CD4-positive, alpha-beta T cell treated with Interleukin-21 for 1 hour (primary cell): ENCODE measurements at places on chromosomes 4 and X.
A peak's percentile ranks its signal among the peaks of the same experiment; 100 is the strongest.

DNA sequence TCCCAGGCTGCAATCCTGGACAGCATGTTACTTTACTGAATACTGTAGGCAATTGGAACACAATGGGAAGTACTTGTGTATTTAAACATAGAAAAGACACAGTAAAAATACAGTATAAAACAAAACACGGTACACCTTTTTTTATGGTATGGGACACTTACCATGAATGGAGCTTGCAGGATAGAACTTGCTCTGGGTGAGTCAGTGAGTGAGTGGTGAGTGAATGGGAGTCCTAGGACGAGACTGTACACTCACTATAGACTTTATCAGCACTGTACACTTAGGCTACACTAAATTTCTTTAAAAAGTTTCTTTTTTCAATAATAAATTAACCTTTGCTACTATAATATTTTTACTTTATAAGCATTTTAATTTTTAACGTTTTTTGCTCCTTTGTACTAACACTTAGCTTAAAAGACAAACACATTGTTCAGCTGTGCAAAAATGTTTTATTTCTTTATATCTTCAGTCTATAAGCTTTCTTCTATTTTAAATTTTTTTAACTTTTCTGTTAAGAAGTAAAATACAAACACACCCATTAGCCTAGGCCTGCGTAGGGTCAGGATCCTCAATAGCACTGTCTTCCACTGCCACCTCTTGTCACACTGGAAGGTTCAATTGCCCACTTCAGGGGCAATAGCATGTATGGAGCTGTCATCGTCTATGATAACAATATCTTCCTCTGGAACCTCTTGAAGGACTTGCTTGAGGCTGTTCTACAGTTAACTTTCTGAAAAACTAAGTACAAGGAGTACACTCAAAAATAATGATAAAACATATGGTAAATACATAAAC, 293.5 kb upstream of the FSTL5 start:
- no peak for DNase-seq

DNA sequence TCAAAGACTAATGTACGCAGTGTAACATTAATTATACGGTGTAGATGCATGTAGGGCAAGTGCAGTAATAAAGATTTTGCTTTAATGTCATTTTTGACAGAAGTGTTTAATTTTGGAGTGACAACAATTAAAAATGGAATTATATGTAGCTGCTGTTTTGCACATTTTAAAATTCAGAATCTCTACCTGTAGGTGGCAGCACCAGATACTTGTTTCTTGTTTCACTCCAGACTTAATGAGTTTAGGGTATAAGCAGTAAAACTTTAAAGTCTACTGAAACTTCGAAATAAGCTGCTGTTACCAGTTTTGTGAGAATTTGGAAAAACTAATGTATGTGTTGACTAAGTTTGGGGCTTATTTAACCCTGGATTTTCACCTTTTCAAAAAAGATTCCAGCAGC, 144.9 kb downstream of the POLA1 start:
- DNase-seq = peak; percentile 27

DNA sequence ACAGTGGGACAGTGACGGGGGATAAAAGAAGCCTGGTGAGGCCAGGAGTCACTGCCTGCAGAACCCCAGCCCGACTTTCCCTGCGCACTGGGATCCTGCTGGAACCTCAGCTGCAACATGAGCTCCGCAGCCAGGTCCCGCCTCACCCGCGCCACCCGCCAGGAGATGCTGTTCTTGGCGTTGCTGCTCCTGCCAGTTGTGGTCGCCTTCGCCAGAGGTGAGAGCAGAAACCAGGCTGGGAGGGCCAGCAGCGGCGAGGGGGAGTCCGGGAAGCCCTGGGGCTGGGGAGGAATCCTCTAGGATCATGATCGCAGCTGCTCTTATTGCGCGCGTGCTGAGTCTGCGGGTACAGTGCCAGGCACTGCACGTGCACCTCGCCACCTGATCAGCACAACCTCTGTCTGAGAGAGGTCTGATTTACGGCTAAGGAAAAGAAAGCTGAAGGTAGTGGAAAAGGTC, at the start of gene PF4V1:
Gene PF4V1, plus strand, starts transcription at position 51 of the 459 bp plus-strand sequence. Its CDS starts 67 bp downstream, at position 118.
- DNase-seq = no peak

GRCh38 chr4:69322055-69322454, 41.8 kb downstream of the UGT2B28 start:
- no peak for DNase-seq

GRCh38 chr4:83125738-83126141, 11.2 kb upstream of the PLAC8 start:
- DNase-seq = peak; percentile 65

GRCh38 chrX:48917139-48918001, 1.5 kb downstream of the PIM2 start:
- peak; percentile 93 for DNase-seq

DNA sequence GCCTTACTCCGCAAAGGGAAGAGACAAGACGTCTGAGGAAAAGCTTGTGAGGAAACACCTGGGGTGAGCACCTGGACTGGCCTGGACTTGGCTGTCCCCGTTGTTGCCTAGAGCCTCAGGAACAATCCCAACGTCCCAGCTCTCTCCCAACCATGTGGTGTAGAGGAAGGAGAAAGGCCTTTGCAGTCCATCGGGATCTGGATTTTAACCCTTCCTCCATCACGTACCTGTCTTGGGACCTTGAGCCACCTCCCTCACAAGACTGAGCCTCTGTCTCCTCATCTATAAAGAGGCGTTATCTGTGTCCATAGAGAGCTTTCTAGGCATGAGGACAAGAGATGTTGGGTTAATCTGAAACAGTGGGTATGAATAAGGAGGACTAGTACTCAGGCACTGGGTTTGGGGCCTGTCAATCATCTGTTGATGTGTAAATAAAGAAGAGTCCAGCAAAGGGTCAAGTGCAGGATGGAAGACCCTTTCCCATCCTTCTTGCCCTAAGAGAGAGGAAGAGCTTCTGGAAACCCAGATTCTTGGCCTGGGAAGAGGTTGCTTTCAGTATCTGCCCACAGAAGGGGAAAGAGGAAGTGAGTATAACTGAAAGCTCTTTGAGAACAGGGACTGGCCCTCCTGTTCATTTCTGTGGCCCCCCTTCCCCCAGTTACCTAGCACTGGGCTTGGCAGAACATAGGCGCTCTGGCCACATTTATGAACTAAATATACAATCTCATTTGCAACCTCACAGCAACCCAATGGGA, 137.1 kb downstream of the PJA1 start:
- no peak for DNase-seq

GRCh38 chr4:133270021-133270570, 121.0 kb downstream of the PCDH10 start:
- DNase-seq = no peak

- DNase-seq = no peak
Observed at GRCh38 chrX:46754586-46755061, 4.3 kb downstream of the SLC9A7 start.

GRCh38 chr4:100649417-100649816, 131.6 kb upstream of the EMCN start:
- DNase-seq = no peak

- peak; percentile 42 for DNase-seq
Observed at GRCh38 chr4:184648313-184649025, 778 bp downstream of the CASP3 start.
